M059J (cell line): ENCODE measurements at places on chromosomes 3 and 15. TPM values are rescaled to one million over a fixed set of nuclear protein-coding genes. Genes with fewer than 3 reads are reported as not detected.

Gene GOLGA8S
- total RNA-seq: not detected in 2 replicates

- no peak for DNase-seq
These were observed 186.1 kb downstream of the OTOL1 start for GRCh38 chr3:161682715-161683114.

Gene CKMT1A
- total RNA-seq: not detected in 2 replicates

DNA sequence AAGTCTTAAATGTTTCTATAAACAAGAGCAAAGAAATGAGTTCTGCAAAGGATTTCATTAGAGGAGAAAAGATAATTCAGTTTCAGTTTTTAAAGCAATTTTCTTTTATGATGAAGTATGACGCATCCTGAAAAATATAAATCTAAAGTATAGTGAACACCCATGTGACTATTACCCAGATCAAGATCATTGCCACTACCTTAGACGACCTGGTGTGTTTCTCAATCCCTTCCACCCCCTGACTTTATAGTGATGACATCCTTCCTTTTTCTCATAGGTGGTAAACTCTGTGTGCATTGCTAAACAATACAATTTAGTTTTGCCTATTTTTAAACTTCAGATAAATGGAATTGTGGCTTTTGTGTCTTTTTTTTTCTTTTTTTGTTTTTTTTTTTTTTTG is 8.4 kb downstream of the STT3B start:
- no peak for DNase-seq

- DNase-seq: peak; percentile 95
These were observed 49.7 kb downstream of the SLC6A6 start for GRCh38 chr3:14451844-14452739.

DNA sequence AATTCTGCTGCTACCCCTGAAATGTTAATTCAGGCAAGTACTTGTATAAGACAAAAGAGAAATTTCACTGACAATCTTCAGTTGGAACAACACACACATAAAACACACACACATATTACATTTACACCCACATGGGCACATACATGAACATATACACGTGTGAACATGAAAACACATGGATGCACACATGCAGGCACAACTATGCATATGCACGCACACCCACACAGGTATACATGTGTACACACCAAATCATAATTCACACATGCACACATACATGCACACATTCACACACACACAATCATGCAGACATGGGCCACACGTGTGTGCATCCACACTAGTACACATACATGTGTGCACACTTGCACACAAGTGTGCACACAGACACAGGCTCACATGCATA is 277.8 kb downstream of the OCA2 start:
- no peak for DNase-seq

Gene FEZF2
- not detected in 2 replicates for total RNA-seq

Gene GOLGA6L7
- not detected in 2 replicates for total RNA-seq

GRCh38 chr3:11724615-11725339 is 81.1 kb upstream of the VGLL4 start:
- no peak for DNase-seq

DNA sequence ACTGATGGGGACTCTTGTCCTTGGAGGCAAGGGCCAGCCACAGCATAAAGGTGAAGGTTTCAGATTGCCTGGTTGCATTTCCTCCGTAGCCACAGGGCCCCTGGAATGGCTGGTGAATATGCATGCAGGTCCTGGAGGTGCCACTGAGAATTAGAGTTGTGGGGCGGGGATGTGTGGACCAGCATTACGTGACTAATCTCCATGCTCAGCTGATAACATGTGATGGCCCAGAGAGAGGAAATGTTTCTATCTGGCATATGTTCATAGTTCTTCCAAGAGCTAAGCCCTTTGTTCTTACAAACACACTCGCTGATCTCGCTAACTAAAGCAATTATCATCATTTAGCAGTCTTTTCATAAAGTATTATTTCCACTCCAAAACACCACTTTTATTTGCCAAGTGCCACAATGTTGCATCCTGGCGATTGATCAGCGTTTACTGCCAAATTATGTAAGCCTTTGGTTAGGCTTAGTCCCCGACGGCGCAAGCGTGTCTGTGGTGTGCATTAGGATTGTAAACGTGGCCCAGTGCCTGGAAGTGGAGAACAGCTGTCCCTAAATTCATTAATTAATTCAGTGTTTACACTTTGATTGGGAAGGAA is 55.9 kb downstream of the CGNL1 start:
- peak; percentile 19 for DNase-seq

Gene CISH
- total RNA-seq: 0.81 and 0.99 TPM in 2 replicates

Gene ACKR4
- total RNA-seq: 0.20 and 0.44 TPM in 2 replicates

DNA sequence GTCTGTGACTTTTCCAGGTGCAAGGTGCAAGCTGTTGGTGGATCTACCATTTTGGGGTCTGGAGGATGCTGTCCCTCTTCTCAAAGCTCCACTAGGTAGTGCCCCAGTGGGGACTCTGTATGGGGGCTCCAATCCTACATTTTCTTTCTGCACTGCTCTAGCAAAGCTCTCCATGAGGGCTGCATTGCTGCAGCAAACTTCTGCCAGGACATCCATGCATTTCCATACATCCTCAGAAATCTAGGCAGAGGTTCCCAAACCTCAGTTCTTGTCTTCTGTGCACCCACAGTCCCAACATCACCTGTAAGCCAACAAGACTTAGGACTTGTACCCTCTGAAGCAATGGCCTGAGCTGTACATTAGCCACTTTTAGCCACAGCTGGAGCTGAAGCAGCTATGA is 694.5 kb upstream of the BCHE start:
- no peak for DNase-seq

DNA sequence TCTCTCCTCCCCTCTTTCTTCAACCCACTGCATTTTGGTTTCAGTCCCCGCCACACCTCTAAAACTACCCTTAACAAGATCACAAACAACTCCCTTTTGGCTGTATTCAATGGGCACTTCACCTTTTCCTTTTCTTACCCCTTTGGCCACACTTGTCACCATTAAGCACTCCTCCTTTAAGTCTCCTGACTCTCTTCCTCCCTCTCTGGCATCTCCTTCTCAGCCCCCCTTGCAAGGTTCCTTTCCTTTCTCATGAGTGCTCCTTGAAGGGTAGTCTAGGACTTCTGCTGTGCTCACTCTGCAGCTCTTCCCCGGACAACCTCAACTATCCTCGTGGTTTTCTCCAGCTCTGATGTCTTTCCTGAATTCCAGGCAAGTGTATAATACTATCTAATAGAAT is 103.7 kb downstream of the RPL22L1 start:
- DNase-seq: no peak

- no peak for DNase-seq
These were observed 62.3 kb downstream of the EPHB1 start for GRCh38 chr3:134857356-134857755.

Gene ZBED2
- 0.15 and 0.49 TPM in 2 replicates for total RNA-seq

- no peak for DNase-seq
These were observed 28.7 kb upstream of the BFSP2 start for GRCh38 chr3:133371181-133371580.

DNA sequence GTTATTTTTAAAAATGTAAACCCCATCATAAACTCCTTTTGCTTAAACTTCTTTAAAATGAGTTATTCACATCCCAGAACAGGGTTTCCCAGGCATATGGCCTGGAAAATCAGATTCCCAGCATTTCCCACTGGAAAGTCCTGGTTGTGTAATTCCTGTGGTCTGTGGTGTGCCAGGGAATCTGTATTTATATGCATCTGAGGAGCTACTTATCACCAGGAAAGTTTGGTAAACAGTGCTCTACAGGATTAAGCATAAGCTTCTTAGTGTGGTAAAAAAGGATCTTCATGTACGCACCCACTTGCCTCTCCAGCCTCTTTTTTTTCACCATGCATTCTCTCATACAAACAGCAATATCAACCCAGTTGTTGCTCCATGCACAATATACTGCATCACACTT is 28.2 kb downstream of the MEIS2 start:
- DNase-seq: no peak

GRCh38 chr3:40618158-40618557 is 93.4 kb downstream of the ZNF621 start:
- DNase-seq: no peak
